ENCODE measurements at places on chromosomes 5 and 9.

GRCh38 chr9:136773386-136774044 lies 9.2 kb upstream of the LCN15 start:
- DNase-seq = no peak

- no peak for DNase-seq
Measured at GRCh38 chr9:21047281-21047691, 15.8 kb upstream of the HACD4 start.

DNA sequence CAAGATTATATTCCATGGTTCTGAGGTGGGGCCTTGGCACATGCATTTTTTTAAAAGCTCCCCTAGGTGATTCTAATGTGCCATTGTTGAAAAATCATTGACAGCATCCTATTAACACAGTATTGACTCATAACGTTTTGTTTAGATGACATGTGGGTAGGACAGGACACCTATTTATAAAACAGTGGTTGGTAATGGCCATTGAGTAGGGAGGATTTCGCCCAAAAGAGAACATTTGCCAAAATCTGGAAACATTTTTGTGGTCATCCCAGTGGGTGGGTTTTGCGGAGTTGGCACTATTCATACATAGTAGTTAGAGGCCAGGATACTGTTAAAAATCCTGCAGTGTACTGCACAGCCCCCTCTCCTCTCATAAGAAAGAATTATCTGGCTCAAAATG lies 6.4 kb upstream of the CHD1 start:
- DNase-seq = no peak

GRCh38 chr5:137119321-137119720 lies 379.8 kb downstream of the SPOCK1 start:
- DNase-seq = no peak

DNA sequence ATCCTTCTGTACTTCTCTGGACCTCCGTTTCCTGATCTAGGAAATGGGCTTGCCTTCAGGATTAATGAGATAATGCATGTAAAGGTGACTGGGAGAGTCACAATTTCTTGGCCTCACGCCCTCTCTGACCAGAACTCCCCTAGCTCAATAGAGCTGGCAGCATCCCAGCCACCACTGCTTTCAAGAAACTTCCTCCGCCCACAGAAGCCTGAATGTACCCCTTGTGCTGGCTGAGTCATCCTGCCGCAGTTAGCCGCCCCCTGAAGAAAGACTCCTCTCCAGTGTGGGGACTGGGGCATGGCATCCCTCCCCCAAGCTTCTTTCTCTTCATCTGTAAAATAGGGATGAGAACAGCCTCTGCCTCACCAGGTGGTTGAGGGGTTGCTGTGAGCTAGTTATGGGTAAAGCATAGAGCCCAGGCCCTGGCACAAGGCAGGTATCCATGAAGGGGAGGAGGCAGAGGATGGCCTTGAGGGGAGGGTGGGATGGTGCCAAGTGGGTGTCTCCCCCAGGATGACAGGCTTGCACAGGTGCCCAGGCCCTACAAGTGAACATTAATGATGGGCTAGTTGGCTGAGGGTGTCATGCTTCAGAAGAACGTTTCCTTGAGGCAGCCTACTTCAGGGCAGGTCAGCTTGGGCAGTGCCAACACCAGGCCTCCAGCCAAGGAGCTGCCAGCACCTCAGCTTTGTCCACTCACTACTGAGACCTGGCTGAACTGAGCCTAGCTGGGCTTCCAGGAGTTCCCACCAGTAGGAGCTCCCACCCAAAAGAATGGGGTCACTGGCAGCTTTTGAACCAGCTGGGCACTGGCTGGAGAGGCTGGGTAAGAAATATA lies 3.4 kb downstream of the PDLIM4 start:
- DNase-seq = peak; percentile 51

GRCh38 chr9:89449261-89449671 lies 48.6 kb downstream of the SEMA4D start:
- DNase-seq = no peak

GRCh38 chr9:107727086-107727780 lies 237.7 kb upstream of the KLF4 start:
- no peak for DNase-seq

DNA sequence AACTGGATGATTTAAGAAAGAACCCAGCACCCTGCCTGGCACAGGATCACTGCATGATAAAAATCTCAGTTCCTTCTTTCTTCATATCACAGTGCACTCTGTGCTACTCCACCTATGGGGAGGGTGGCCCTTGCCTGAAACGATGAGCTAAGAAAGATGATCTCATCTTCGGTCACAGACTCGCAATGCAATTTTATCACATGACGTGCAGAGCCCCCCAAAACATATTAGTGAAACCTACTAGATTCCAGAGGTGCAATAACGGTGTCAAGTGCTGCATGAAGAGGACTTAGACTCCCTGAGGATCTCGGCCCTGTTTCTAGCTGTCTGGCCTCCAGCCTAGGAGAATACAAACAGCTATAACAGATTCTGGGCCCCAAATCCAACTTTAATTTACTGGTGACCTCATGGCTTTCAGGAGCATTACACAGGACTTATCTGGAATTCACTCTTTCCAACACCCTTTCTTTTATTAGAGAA lies 104.0 kb downstream of the EBF1 start:
- no peak for DNase-seq

GRCh38 chr5:144201588-144201987 lies 30.9 kb downstream of the KCTD16 start:
- DNase-seq = no peak

DNA sequence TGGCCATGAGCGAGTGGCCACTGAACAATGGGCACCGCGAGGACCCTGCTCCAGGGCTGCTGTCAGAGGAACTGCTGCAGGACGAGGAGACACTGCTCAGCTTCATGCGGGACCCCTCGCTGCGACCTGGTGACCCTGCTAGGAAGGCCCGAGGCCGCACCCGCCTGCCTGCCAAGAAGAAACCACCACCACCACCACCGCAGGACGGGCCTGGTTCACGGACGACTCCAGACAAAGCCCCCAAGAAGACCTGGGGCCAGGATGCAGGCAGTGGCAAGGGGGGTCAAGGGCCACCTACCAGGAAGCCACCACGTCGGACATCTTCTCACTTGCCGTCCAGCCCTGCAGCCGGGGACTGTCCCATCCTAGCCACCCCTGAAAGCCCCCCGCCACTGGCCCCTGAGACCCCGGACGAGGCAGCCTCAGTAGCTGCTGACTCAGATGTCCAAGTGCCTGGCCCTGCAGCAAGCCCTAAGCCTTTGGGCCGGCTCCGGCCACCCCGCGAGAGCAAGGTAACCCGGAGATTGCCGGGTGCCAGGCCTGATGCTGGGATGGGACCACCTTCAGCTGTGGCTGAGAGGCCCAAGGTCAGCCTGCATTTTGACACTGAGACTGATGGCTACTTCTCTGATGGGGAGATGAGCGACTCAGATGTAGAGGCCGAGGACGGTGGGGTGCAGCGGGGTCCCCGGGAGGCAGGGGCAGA lies 53.3 kb downstream of the JADE2 start:
- DNase-seq = no peak

GRCh38 chr5:169003721-169004541 lies 297.0 kb downstream of the SLIT3 start:
- no peak for DNase-seq

DNA sequence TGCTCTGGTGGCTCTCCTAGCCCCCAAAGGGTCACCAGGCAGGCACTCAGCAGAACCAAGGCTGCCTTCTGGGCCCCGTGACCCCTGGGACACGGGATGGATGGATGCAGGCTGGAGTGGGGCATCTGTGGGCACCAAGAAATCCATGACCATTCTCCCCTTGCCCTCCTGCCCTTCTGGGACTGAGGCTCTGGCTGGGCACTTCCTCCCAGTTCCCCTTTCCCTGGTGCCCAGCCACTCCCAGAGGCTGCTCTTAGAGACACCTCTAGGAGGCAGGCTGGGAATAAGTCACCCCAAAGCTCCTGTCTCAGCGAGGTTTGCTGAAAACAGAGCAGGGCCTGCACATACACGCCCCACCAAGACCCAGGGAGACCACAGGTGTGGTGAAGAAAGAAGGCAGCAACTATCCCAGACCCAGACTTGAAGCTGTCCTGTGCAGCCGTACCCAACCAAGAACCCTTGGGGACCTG lies 943 bp downstream of the STING1 start:
- DNase-seq = no peak

DNA sequence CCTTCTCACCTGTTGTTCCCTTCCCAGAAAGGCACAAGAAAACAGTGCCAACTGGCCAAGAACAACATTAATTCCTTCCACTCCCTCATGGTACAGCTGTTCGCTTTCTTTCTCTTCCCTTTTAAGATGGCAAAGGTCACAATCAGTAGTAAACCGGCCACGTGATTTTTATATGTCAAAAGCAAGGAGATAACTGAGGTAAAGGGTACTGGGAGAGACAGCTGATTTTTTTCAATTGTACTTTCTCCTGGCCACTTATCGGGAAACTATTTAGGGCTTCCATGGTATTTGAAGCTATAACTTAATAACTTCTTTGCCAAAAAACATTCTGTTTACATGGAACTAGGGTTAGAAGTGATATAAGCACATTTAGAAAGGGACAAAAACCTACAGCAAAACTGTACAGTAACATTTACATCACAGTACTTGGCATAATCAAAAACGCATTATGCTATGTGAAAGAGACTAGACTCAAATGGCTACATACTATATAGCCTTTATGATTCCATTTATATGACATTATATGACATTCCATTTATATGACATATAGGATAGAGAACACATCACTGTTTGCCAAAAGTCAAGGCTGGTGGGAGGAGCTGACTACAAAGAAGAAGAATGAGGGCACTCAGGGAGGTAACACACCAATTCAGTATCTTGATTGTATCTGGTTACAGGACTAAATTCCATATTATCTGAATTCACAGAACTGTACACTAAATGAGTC lies 24.8 kb downstream of the PLPP1 start:
- DNase-seq = no peak

GRCh38 chr9:130042885-130043653 lies at the start of gene FNBP1:
TSS of gene FNBP1 (minus strand) at chr9:130043189. CDS start at chr9:130042975, 214 bp downstream.
- peak; percentile 68 for DNase-seq

DNA sequence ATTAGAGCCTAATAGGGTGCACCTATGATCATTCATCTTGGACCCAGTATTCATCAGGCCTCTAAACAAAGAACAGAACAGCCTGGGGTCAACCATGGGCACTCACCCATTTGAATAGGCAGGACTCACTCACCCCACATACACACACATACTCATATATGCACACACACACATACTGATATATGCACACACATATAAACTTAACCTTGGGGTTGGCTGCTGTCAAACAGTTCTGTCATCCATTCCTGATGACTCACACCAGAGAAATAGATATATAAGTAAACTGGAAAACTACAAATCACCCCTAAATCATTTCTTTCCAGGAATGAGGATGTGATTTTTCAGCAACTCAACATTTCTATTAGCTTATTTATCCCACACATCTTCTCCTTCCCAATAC lies 51.3 kb downstream of the ARL15 start:
- DNase-seq = no peak

DNA sequence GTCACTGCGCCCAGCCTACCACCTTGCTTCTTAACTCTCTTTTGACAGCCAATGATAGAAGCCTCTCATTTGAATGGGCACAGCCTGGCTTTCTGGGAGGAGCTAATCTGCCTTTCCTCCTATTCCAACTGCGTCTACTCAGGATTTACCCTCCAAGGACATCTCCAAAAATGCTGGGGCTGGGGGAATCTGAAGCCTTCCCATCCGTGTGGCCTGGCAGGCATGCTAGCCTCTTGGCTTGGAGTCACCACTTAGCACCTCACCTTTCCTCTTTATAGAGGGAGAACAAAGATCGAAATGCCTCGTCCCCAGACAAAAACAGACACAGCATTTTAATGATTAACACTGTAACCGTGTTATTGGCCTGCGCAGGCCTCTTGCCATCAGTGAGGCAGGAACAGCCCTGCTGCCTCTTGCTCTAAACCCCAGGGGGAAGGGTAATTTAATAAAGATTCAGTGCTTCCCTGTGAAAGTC lies 108.2 kb upstream of the KLF4 start:
- DNase-seq = no peak

DNA sequence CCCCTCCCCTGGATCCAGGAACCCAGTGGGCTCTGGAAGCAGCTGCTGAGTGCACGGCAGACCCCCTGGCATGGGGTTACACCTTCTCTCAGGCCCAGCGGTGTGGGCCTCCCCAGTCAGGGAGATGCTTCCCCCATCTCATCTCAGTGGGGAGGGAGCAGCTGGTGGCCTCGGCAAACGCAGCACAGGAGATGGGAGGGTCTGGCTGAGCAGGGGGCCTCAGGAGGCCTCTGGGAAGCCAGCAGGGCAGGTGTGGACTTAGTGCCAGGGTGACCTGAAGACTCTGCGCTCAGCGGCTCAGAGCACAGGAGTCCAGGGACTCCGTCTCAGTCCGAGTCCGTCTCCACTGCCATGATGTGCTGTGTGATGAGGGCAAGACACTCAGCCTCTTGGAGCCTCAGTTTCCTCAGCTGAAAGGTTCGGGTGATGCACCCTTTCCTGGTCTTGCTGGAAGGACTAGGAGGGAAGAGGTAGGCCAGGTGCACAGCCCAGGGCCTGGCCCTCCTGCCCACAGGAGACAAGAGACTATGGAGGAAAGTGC lies 100.6 kb downstream of the GTF3C4 start:
- no peak for DNase-seq

DNA sequence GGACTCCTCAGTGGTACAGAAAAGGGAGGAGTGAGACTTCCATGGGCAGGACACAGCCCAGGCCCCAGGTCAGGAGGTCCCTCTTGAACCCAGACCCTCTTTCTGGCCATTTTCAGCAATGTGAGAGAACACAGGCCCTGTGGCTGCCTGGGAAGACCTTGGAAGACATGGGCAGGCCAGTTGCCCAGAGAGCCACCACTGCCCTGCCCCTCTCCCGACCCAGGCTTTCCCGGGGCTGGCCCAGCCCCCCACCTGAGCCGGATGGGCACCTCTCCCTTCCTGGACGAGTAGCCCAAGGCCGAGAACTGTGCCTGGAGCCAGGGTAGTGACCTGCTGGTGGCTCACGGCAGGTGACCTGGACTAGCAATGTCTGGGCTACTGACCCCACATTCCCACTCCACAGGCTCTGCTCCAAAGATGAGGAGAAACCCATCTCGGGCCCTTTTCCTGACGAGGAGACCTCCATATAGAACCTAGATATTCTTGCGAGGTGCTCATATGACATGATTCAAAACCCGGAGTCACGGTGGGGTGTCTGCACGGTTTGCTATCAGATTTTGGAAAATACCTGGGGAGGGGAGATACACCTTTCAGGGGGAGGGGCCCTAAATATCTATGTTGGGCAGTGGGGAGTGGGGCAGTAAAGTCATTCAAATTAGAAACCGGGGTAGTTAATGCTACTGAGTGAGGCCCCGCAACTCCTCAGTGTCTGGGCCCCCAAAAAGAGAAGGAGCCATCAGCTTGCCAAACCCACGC lies 59.4 kb downstream of the ZNF354C start:
- no peak for DNase-seq

DNA sequence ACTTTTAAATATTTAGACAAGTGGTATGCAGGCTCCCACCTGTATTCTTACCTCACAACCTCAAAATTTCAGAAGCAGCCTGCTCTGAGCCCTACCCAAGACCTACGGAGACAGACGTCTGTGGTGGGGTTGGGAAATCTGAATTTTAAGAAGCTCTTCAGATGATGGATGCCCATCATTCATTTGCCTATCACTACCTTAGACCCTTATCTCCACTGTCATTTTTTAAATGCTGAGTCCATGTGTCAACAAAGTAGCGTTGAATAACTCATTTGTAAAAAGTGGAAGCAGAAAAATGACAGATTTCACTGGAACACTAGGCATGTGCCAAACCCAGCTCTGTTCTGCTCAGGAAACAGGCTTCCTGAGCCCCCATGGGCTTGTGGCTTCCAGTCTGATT lies 85.7 kb downstream of the PDE4D start:
- no peak for DNase-seq

GRCh38 chr5:9558319-9558965 lies 12.6 kb upstream of the SEMA5A start:
- no peak for DNase-seq

Measured in amygdala (tissue), 56 donors.